GM12865 (cell line): ENCODE measurements at places on chromosomes 1 and 21.

DNA sequence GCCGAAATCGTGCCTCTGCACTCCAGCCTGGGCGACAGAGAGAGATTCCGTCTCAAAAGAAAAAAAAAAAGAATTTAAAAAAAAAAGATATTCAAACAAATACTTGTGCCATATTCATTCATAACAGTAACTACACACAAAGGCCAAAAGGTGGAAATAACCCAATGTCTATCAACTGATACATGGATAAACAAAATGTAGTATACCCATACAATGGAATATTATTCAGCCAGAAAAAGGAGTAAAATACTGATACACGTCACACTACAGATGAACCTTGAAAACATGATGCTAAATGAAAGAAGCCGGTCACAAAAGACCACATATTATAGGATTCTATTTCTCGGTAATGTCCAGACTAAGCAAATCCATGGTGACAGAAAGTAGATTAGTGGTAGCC, 109.4 kb upstream of the SOD1 start:
- no peak for DNase-seq

DNA sequence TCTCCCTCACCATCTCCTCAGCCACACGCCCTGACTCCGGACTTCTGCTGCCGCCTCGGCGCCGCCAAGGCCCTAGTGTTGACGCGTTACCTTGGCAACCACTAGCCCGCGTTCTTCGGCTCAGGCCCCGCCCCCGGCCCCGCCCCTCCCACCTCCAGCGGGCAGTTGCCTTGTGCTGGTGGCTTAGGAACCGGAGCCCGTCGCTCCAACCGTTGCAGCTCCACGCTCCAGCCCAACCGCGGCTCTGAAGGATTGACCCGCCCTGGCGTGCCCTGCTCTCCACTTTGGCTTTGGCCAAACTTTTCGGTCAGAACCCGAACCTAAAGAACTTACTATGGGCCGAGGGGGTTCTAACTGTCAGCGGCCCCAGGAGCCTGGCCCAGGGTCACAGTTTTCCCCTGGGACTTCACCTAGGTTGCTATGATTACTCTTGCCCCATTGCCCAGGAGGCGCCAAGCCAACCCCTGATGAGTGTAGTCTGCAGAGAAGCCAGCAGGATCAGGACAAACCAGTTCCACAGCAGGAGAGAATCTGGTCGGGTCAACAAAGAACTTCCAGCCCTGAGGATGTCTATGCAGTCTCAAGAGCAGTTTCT, at the start of gene CFAP45:
Gene CFAP45, minus strand, starts transcription at position 80 of the 595 bp plus-strand sequence. Its CDS starts 67 bp downstream, at position 13.
- peak; percentile 57 for DNase-seq

- peak; percentile 8 for DNase-seq
Observed at GRCh38 chr1:214952648-214953047, 129.9 kb upstream of the KCNK2 start.

DNA sequence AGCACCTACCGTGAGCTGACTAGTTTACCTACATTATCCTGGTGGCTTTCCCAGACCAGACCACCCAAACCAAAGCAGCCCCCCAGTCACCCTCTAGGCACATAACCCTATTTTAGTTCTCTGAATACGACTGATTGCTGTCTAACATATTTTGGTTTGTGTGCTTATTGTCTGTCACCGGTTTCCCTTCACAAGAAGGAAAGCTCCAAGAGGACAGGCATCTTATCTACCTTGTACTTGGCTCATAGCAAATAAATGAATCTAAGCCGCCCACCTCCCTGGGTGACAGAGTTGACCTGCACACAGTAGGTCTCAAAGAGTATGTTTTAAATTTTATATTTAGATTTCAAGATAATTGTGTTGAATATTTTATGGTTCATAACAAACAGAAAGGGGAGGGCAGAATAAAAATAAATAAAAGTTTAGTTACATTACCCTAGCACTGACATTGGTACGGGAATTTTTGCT, 904 bp upstream of the PRDX6 start:
- DNase-seq: peak; percentile 3

- no peak for DNase-seq
Observed at GRCh38 chr1:50615036-50615750, 191.9 kb upstream of the DMRTA2 start.

GRCh38 chr1:40315239-40315794, 1.8 kb downstream of the COL9A2 start:
- DNase-seq: peak; percentile 96

- DNase-seq: no peak
Observed at GRCh38 chr21:27545754-27546349, 579.0 kb upstream of the ADAMTS5 start.

GRCh38 chr1:222792744-222793143, 22.1 kb upstream of the DISP1 start:
- no peak for DNase-seq

- DNase-seq: peak; percentile 69
Observed at GRCh38 chr1:205600085-205600484, 31.7 kb downstream of the ELK4 start.

DNA sequence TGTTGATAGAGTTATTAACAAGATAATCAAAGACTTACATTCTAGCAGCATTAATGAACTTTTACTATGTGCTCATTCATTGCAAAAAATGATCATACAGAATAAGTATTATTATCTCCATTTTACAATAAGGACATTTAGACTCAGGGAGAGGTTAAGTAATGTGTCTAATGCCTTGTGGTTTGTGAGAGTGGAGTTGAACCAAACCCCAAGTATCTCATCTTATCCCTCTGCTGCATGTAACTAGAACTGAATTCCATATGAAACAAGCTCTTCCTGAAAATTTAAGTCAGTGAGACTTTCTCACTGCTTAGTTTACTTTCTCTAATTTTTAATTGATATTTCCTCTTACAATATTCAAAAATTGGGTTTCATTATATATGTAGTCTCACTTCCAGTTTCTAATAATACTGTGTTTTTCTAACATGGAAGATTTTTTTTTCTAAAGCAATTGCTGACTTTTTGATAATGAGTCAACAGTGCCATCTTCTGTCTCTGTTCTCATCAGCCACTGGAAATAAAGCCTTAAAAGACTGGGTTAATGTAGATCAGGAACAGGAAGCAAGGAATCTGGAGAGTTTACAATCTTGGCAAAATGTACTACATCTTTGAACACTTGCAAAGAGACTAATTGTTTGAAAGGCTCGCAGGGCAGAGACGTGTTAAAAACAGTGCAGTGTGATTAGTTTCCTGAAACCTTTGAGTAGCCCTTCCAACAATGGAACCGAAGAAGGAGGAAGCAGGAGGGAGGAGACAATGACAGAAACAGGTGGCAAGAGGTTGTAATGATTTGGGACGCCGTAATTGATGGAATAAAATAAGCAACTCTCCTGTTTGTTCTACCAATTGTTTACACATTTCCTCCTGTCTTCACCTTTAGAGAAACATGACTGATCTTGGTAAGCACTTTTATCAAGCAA, 567.6 kb downstream of the MRPL39 start:
- DNase-seq: peak; percentile 73

DNA sequence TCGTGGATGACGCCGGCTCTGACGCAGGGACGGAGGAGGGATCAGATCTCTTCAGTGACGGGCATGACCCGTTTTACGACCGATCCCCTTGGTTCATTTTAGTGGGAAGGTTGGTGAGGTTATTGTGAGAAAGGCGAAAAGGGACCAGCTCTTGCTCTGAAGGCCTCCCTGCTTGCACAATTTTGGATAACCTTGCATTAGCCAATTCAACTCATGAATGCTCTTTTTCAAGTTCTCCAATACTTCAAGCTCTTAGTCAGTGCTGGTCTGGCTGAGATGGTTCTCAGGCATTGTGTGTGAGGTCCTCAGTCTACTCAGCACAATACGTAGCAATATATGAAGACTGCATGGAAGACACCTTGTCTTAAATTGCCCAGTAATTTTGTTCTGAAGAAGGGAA, 72.6 kb upstream of the PGD start:
- no peak for DNase-seq

GRCh38 chr1:67646145-67647035, 38.6 kb upstream of the GADD45A start:
- no peak for DNase-seq

DNA sequence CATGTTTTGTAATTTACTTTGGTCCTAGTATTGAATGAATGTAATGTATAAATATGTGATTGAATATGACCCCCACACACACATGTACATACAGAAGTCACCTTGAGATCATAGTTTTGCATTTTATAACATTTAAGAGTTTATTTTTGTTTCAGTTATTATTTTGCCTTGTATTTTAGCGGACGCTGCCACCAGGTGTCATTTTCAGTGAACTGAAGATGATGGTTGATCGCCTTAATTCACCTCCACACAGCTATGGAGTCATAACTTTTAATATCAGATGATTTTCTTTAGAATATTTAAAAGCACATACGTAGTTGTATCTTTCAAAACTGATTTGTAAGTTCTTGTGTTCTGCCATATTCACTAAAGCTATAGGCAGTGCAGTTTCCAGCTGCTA, 130.4 kb downstream of the DYRK1A start:
- DNase-seq: no peak
